ENCODE measurements at places on chromosomes 6 and 20. TPM values are rescaled to one million over a fixed set of nuclear protein-coding genes. Genes with fewer than 3 reads are reported as not detected.

Gene PRDM1
- 94.1 TPM for total RNA-seq

Gene APOBEC2
- not detected for total RNA-seq

Gene WFDC10B
- total RNA-seq, result not detected

Gene C6orf47
- total RNA-seq, result 18.1 TPM

Gene RSPO4
- total RNA-seq, result not detected

Measured in esophagus mucosa (tissue), 1 donor.